NCI-H524 (cell line): ENCODE measurements at places on chromosomes 1 and 21.

DNA sequence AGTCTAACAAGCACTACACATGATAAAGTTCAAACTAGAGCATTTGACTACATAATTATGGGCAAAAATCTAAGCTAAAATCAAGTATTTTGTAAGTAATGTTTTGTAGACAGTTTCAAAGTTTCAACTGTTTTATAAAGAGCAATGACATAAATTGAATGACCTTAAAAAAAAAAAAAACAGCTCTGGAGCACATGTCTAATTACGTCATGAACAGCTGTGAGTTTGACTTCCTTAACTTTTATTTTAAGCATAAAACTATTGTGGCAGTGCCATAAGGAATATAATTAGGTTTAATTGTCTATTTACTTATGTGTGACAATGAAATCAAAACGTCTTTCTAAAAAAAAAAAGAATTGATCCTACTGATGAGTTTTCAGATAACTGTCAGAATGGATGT lies 272.5 kb upstream of the LRRC7 start:
- DNase-seq, result no peak

GRCh38 chr1:36771240-36771639 lies 263.1 kb downstream of the GRIK3 start:
- no peak for DNase-seq

DNA sequence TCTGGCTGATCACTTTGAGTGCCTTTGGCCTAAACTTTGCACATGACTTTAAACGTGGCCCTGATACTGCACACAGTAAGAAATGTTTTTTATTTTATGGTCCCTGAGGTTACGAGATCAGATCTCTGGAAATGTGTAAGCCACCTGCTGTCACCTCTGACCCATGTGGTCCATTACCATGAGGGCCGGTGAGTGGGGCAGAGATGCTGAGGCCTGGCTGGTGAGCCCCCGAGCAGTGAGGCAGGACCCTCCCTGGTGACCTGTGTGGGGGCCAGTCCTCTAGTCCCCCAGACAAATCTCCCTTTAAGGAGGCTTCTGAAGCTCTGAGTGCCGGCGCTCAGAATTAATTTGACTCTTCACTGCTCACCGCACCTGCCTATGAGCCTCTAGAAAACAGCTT lies 12.4 kb downstream of the TFF3 start:
- DNase-seq, result peak; percentile 35

GRCh38 chr1:55311057-55311641 lies 96.0 kb upstream of the USP24 start:
- no peak for DNase-seq

DNA sequence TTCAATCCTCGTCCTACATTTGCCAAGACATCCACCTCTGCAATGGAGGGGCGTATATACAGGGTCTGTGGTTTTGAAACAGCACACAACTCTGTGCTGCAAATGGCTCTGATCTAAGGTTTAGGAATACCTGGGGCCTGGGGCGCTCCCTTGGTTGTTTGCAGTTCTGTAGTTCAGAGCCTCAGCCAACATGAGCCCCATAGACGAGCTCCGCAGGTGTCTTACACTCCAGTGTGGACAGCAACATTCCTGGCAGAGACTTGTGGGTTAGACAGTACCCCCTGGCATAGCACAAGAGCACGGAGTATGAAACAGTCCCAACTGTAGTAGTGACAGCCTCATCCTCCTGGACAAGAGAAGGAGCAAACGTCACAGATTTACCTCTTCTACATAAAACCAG lies 120.3 kb upstream of the BARHL2 start:
- no peak for DNase-seq

DNA sequence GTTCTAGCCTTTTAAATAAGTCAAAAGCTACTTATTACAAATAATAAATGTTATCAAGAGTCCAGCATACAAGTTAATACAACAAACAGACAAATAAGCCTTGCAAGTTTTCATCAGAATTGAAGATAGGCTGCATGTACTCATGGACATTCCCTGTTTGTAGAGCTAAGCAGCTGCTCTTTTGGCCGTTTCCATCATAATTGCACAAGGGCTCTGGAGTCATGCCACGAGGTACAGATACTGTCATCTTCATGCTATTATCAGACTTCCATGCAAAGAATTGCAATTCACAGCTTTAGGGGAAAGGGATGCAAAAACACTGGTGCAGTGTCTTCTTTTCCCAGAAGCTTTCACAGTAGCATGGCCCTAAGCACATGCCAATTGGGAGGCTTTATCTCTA lies 52.8 kb upstream of the TBX15 start:
- DNase-seq, result no peak

- no peak for DNase-seq
Observed at GRCh38 chr1:43258370-43258769, 11.4 kb upstream of the TMEM125 start.

- DNase-seq, result no peak
Observed at GRCh38 chr1:15357612-15358207, 52.0 kb upstream of the EFHD2 start.

- no peak for DNase-seq
Observed at GRCh38 chr1:200624679-200625335, 4.3 kb upstream of the KIF14 start.

- peak; percentile 22 for DNase-seq
Observed at GRCh38 chr21:36035381-36035791, 24.9 kb downstream of the SETD4 start.

- no peak for DNase-seq
Observed at GRCh38 chr1:164177118-164177517, 381.9 kb upstream of the PBX1 start.

GRCh38 chr1:41171266-41171874 lies 70.7 kb downstream of the SCMH1 start:
- DNase-seq, result no peak

- DNase-seq, result no peak
Observed at GRCh38 chr1:215146240-215146975, 63.9 kb downstream of the KCNK2 start.

DNA sequence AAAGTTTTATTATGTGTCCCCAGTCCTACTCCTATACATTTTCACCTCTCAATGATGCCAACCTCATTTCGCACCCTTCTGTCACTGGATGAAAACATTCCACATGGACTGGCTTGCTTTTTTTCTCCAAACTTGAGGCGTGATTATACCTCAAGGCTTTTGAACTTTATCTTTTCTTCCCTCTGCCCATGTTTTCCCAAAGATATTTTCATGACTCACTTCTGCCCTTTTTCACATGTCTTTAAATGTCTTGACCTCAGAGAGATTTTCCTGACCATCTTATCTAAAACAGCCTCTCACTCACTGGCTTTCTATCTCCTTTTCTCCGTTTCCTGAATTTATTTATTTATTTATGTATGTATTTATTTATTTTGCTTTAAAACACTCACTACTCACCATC lies 659.0 kb downstream of the PTPRC start:
- no peak for DNase-seq

- DNase-seq, result no peak
Observed at GRCh38 chr1:236027104-236027503, 37.8 kb downstream of the NID1 start.

GRCh38 chr1:231192620-231193163 lies 30.8 kb downstream of the TRIM67 start:
- DNase-seq, result no peak

- no peak for DNase-seq
Observed at GRCh38 chr1:103341377-103341880, 184.1 kb upstream of the RNPC3 start.

DNA sequence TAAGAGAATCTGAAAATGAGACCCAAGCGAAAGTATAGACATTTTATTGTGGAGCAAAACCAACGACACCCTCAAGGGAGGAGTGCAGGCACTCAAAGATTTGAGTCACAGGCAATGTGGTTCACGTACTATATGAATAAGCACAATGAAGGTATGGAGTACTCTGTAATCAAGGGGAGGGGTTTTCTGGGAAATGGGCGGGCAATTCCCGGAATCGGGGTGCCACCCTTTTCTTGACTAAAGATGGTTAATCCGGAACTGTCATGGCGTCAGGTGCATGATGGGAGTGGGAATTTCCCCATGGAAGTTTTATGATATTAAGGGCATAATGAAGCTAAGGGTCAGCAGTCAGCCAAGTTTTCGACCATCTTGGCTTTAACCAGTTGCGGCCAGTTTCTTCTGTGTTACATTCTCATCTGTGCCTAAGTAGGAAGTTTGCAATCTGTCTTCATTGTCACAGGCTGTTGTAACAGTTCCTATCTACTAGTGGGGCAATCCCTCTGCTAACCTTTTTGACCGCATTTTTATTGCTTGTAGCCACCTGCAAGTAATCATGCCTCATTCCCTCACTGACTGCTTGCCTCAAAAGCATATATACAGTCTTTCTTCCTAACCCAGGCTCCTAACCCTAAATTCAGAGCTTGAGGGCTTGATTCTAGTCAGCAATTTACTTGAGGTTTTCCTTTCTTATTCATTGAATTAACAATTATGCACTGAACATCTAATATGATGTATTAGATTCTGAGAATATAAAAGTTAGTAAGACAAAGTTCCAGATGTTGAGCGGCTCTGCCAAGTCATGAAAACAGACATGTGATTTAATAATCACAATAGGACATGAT lies 775 bp upstream of the AIM2 start:
- no peak for DNase-seq

- DNase-seq, result no peak
Observed at GRCh38 chr1:16017461-16018303, at the start of gene HSPB7. TSS of gene HSPB7 (minus strand) at chr1:16018043. CDS start at chr1:16017963, 80 bp downstream.

GRCh38 chr1:69312055-69312732 lies 255.5 kb upstream of the LRRC7 start:
- peak; percentile 1 for DNase-seq

- DNase-seq, result no peak
Observed at GRCh38 chr1:234696148-234696576, 86.2 kb upstream of the IRF2BP2 start.

DNA sequence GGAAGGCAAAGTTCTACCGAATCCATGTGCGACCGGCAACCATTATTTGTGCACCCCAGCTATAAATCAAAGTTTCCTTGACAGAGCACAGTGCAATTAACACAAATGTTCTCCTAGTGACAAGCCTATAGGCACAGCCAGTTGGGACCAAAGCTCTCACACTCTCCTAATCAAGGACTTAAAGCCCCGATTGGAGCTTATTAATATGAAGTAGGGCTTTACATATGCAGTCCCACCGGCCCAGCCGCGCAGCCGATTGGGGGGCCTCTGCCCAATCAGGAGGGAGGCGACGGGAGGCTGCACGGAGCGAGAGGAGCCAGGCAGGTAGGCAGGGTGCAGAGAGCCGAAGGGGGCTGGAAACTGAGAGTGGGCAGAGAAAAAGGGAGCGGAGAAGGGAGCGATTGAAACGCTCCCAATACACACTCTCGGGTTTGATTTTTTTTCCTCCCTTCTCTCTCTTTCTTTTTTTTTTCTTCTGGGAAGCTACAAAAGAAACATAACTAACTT lies at the start of gene ESRRG:
TSS of gene ESRRG (minus strand) at position 156 of the 507 bp plus-strand sequence. CDS start at position 26, 130 bp downstream.
- peak; percentile 96 for DNase-seq

DNA sequence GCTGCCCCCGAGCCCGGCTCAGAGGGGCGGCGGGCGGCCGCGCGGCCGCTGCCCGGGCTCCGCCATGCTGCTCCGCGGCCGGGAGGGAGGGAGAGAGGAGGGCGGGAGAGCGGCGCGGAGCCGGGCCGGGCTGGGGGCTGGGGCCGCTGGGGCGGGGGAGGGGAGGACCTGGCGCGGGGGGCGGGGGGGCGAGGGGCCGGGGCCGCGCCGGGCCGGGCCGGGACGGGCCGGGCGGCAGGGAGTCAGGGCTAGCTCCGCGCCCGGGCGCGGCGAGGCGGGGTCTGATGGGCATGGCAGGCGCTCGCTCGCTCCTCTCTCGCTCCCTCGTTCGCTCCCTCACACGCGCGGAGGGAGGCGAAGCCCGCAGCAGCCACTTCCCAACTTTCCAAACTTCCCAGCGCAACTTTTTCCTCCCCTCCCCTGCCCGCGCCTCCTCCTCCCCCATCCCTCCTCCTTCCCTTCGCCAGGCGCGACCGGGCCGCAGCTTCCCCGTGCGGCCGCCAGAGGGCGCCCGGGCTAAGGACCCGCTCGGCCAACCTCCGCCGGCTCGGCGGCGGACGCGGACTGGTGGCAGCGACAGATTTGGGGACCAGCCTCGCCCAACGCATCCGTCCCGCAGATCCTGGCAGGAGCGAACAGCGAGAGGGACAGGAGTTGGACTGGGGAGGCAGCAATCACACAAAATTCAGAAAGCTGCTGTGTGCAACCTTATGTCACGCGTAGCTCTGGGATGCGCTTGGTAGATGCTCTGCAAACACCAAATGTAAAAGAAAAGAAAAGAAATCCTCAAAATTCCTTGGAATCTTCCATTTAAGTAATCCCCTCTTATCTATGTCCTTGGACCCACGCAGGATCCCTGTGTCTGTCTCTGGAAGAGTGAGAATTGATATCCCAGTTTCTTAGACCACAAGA lies at the start of gene TRABD2B:
TSS of gene TRABD2B (minus strand) at position 97 of the 912 bp plus-strand sequence.
- DNase-seq, result peak; percentile 57

- DNase-seq, result no peak
Observed at GRCh38 chr1:150820730-150821512, 12.9 kb upstream of the CTSK start.

DNA sequence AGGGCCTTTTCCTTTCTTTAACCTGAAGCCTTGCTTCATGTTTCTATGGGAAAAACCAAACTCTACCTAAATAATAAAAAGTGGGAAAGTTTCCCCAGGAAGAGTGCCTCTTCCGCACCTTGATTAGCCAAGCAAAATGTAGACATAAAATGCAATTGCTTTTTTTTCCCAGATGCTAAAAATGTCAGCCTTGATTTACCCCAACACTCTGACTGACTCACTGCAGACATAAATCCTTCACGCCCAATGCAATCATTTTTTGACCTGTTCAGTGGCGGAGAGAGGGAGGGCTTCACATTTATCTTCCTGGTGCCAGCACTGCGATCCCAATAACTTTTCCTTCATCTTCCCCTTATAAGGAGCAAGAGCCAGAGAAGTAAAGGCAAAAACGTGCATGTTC lies 261.5 kb downstream of the SEC16B start:
- DNase-seq, result no peak

GRCh38 chr1:181352695-181353094 lies 130.6 kb upstream of the CACNA1E start:
- no peak for DNase-seq

GRCh38 chr1:183543619-183544204 lies 46.5 kb downstream of the NCF2 start:
- peak; percentile 79 for DNase-seq

DNA sequence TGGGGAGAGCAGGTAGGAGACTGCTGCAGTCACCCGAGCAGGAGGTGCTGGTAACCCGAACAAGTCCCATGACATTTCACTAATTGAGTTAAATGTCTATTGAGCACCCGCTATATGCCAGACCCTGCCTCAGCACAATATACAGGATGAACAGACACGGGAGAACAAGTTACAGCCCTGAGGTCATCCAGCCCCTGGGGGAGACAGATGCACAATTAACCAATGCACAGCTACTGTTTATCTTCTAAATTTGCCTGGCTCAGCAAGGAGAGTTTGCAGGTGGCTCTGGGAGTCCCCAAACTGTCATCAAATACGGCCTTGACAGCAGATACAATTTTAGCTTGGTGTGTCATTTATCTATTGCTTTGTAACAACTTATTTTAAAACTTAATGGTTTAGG lies 18.1 kb downstream of the CITED4 start:
- no peak for DNase-seq
